ENCODE measurements at places on chromosomes 12 and 14.

GRCh38 chr12:110791589-110791988, 48.9 kb upstream of the PPP1CC start:
- peak; percentile 21 for DNase-seq

DNA sequence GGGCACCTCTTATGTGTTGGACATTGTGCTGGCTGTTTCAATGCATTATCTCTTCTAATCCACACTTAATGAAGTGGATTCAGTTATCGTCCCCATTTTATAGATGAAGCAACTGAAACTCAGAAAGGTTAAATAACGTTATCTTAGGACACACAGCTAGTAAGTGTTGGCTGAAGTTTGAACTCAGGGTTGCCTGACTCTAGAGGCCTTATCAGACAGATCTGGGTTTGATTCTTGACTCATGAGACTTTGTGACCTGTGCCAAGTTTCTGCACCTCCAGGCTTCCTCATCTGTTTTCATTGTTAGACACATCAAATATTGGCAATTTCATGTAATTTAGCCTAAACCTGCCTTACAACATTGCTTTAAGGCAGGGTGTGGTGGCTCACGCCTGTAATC, 18.2 kb upstream of the IRF2BPL start:
- DNase-seq, result no peak

- no peak for DNase-seq
These were observed 19.4 kb upstream of the GNPTAB start for GRCh38 chr12:101850199-101850598.

- DNase-seq, result peak; percentile 15
These were observed 59.1 kb upstream of the NAP1L1 start for GRCh38 chr12:76143343-76144244.

GRCh38 chr14:104082807-104083206, 2.7 kb upstream of the ASPG start:
- no peak for DNase-seq

DNA sequence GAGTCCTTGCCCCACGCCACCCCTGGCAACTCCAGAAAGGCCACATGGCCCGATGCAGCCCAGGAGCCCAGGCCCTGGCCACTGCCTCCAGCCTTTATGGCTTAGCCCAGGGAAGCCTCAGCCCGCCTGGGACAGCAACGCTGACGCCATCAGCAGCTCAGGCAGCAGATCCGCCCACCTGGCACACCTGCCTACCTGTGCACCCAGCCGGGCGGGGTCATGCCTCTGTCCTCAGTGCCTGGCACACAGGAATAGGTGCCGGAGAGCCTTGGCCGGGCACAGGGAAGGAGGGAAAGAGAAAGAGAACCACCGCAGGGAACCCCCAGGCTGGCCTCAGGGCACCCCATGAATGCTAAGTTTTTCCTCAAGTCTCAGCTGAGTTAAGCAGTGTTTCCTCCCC, 21.1 kb downstream of the BEGAIN start:
- no peak for DNase-seq

DNA sequence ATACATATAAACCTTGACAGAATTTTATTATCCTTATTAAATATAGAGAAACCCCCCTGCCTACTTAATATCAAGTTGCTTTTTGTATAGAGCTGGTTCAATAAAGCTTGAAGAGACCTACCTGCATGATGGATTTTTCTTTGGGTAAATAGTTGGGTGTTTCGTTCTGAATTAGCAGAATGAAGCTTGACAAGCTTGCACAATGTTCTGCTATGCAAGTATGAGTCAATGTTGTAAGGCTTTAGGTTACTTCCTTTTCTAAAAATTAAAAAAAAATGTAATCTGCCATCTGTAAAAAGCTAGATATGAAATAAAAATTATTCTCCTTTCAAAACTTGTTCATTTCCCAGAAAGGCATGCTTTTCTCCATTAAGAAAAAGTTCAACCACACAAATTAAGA, 1662.6 kb upstream of the SEL1L start:
- no peak for DNase-seq

DNA sequence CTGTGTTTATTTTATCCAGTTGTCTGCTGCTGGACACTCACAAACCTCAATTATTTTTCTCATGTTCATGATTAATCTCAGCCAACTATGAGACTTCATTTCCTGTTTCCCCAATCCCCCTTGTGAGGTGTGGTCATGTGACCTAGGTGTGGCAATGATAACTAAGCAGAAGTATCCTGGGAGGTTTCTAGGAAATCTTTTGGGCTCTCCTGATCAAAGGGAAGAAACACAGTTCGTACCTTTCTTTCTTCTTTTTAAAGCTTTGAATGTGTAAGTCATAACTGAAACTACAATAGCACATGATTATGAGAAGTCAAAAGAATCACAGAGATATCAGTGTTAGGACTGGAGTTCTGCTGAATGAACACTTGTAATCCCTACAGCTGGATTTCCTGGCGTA, 34.4 kb upstream of the MANSC4 start:
- no peak for DNase-seq

GRCh38 chr14:97271451-97271960, 474.3 kb downstream of the VRK1 start:
- no peak for DNase-seq

GRCh38 chr14:36243183-36243582, 66.7 kb upstream of the PTCSC3 start:
- DNase-seq, result no peak

- DNase-seq, result peak; percentile 62
These were observed 1.9 kb upstream of the KRT79 start for GRCh38 chr12:52836042-52836466.

GRCh38 chr14:30284808-30285207, 274.1 kb upstream of the G2E3 start:
- DNase-seq, result no peak

GRCh38 chr12:53103860-53104305, 597 bp downstream of the SOAT2 start:
- peak; percentile 21 for DNase-seq
